Naive thymus-derived CD4-positive, alpha-beta T cell (primary cell): ENCODE measurements at places on chromosomes 1 and 21.

- no peak for DNase-seq
Observed at GRCh38 chr1:41889506-41890414, 29.0 kb downstream of the HIVEP3 start.

DNA sequence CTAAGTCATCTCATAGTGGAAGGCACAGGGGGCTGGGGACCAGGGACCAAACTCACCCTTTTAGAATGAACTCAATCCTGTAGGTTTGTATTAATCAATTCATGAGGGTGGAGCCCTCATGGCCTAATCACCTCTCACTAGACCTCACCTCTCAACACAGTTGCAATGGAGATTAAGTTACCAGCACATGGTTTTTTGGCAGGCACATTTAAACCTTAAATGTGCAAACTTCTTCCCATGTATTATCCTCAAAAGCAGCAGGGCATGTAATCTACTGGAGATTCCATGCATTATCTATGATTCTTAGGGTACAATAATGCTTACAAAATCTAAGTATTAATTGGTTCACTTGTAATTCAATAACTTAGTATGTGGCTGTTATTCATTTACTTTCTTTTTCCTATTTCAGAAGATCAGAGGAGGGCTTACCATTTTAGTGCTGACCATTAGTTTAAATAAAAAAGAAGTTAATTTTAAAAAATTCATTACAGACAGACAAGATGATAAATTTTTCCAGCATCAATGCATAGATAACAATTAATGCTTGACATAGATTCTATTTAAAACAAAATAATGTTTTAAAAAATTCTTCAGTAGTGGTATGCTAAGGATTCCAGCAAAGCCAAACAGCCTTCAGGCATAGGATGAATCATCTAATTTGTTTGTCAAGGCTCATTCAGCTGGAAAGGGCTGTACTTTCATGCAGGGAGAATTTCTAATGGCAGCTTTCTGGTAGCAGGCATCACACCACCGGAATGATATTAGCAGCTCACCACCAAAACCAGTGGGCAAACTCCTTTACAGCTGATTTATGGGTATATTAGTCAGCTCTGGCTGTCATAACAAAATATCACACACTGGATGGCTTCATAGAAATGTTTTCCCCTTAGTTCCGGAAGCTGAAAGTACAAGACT is 124.6 kb upstream of the ZNF648 start:
- DNase-seq = no peak

DNA sequence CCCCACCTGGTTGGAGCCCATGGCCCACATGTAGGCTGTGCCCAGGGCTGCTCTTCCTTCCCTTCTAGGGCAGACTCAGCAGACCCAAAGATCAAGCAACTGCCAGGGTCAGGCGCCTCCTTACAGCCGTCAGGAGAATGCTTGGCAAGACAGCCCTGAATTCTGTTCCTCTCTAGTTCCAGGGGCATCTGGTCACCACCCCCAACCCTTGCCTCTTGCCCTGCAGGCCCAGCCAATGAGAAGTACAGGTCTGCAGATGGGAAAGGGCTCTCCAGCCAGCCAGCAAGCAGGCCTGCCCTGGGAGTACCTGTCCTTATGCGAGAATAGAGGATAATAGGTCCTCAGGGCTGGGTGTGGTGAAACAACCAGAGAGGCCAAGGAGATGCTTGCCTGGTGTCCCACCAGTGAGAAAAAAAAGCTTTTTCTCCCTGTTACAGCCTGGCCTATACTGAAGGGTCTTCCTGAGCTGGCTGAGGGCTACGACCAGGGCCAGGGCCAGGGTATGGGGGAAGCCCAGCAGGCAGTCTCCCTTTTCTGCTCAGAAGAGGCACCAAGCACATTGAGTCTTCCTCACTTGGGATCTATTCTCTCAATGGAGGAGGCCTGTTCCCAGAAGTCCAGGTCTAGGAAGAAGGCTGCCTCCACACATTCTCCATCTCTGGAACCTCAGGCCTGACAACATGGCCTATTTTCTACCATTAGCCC is 31.4 kb downstream of the NAV1 start:
- DNase-seq = no peak

- no peak for DNase-seq
Observed at GRCh38 chr1:55272994-55273393, 57.8 kb upstream of the USP24 start.

GRCh38 chr1:86192417-86192816 is 35.8 kb upstream of the COL24A1 start:
- no peak for DNase-seq

- no peak for DNase-seq
Observed at GRCh38 chr21:32641710-32642698, 29.8 kb upstream of the CFAP298 start.

GRCh38 chr1:48858200-48858920 is 81.7 kb upstream of the BEND5 start:
- DNase-seq = no peak

GRCh38 chr21:17784180-17784598 is 35.0 kb downstream of the C21orf91 start:
- DNase-seq = no peak

DNA sequence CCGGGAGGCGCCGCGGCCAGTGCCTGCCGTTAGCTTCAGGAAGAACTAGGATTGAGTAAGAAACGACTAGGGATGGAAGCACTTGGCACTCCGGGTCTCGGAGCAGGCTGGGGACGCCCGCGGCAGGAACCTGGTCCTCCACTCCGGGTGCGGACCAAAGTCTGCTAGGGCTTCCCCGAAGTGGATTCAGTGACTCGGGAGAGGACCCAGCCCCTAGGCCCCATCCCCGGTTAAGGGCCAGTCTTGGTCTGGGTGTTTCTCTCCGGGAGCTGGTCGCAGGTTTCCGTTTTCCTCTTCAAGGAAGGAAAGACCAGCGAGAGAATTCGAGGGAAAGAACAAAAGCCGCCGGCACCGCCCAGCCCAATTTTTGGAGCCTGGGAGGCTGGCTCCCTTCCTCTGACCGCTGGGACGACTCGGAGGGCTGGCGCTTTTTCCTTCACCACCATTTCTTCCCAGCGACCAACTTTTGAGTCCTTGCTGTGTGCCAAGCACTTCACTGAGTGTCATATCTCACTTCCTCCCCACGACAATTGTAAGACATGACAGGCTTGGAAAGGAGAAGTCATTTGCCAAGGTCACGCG is 16.8 kb upstream of the STMN1 start:
- DNase-seq = no peak

- DNase-seq = no peak
Observed at GRCh38 chr1:169586067-169586394, 250 bp downstream of the F5 start.

DNA sequence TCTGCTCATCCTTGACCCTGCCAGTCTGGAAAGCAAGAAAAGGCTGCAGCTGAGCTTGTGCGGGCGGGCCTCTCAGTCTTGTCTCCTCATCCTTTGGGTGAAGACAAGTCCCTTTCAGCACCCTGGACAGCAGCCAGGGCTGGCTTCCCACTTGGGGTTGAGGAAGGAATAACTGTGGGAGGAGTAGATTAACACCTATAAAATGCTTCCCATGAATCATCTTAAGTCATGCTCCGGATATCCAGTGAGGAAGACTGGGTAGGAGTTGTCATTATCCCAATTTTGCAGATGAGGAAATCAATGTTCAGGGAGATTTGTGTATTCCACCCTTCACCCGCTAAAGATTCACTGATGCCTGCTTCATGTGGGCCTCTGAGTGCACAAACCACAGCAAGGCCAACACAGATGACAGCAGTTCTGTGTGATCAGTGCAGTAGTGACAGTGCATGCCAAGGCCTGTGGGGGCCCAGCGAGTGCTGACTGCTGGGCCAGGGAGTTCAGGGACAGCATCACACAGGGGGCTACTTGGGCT is 20.1 kb upstream of the COL16A1 start:
- DNase-seq = peak; percentile 38

- DNase-seq = no peak
Observed at GRCh38 chr1:50508040-50508586, 84.9 kb upstream of the DMRTA2 start.

- no peak for DNase-seq
Observed at GRCh38 chr1:203818399-203818798, 23.0 kb downstream of the ZBED6 start.

DNA sequence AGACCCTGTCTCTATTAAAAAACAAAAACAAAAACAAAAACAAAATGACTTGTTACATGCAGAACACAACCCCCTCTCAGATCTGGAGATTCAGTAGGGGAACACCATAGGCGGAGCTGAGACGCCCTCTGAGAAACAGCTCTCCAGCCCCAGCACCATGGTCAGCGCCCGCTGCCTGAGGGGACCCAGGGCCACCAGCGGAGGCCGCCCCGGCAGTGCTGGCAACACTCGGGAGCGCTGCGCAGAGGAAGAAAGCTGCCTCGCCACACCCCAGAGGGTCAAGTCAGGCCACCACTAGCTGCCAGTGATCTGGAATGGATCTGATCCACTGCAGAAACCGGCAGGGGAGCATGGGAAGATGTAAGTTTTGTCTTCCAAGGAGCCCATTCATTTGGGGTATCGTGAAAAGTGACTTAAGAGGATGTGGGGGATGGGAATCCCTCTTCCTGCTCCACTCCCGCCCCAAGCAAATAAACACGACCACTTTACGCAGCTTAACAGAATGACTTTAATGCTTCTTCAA is 3.1 kb downstream of the ACTA1 start:
- peak; percentile 27 for DNase-seq

GRCh38 chr21:37208056-37208721 is 58.9 kb downstream of the VPS26C start:
- DNase-seq = no peak

- no peak for DNase-seq
Observed at GRCh38 chr1:95067062-95067461, 5.7 kb downstream of the ALG14 start.

GRCh38 chr1:207051191-207051943 is at the start of gene YOD1:
TSS of gene YOD1 (minus strand) at chr1:207051208. CDS start at chr1:207051030, 178 bp downstream.
- no peak for DNase-seq

DNA sequence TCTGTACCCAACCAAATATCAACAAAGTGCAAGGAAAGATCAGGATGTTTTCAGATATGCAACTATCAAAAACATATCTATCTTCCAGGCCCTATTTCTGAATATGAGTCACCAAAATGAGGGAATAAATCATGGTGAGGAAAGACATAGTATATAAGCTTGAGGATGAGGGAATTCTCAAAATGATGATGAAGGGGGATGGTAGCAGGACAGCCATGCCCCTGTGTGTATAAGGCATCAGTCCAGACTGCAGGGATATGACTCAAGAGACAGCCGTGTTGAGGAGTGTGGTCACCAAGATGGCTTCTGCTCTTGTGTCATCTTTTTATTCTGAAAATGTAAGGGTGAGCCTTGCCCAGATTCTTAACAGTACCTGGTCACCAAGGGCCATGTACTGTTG is 4.4 kb upstream of the WDR64 start:
- DNase-seq = no peak

DNA sequence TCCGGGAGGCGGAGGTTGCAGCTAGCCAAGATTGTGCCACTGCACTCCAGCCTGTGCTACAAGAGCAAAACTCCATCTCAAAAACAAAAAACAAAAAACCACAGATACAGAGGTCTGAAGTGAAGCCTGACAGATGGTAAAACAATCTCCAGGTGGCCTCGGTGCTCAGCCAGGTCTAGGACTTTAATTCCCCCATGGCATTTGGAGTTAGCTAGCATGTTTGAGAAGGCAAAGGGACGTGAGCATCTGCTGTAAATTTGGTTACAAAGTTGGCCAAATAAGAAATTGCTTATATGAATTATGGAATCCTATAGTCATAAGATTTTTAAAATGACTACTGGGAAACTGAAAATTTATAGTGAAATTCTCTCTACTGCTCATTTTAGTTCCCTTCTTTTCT is 98.3 kb upstream of the FMN2 start:
- no peak for DNase-seq

DNA sequence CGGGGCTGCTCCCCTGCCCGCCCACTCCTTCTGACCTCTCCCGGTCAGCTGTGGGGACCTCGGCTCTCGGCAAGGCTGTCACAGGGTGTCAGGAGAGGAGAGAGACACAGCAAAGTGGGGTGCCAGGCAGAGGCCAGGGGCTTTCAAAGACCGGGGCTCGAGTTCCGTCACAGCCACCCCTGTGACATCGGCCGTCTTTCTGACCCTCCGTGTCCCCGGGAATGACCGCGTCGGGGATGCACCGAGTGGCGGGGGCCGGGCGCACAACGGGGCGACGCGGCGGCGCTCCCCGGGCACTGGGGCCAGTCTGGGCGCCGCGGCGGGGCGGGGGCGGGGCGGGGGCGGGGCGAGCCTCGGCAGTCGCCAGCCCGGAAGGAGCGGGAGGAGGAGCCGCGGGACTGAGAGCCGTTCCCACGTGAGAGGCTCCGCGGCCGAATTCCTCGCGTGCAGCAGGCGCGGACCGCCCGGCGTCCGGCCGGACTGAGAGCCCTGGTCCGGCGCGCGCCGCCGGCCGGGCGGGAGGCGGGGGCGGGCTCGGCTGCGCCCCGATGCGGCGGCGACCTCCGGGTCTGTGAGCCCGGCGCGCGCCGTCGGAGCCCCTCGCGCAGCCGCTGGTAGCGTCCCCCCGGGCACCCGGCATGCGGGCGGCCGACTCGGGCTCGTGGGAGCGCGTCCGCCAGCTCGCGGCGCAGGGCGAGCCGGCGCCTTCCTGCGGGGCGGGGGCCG is 229.7 kb upstream of the TMEM51 start:
- no peak for DNase-seq

- DNase-seq = no peak
Observed at GRCh38 chr21:42218836-42219605, at the start of gene ABCG1. TSS of gene ABCG1 (plus strand) at chr21:42219140. CDS start at chr21:42219263, 123 bp downstream.

DNA sequence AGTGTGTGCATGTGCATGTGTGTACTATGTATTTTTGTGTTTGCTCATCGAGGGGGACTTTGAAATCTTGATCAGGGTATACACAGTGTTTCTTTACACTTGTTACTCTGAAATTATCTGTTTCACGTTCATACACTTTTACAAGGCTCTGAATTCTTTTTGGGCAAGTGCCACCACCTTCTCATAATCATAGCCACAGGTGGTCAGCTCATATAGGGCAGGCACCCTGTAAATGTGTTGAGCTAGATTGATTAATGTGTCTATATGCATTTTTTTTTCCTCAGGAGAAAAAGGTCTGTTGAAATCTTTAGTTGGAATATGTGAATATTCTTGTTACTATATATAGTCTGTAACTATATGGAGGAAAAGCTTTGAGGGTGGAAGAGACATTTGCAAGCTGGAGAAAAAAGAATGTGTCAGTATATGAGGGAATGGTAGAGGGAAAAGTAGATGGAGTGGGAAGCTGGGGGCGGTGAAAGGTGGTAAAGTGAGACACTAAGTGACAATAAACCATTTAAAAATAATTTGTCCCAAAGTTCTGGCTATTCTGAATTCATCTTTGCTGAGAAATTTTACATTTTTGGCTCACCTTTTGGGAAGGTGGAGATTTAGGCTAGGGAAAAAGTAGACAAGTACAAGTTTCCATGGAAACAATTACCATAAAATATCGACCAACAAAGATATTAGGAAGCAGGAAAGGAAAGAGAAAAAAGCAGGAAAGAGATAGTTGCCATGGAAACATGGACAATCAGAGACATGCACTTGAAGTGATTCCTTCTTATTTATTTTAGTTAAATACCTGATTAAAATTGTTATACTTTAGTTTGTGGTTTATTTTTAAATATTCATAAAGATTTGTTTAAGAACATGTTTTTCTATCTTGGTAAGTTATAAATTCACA is 277.5 kb downstream of the PDE4B start:
- no peak for DNase-seq

DNA sequence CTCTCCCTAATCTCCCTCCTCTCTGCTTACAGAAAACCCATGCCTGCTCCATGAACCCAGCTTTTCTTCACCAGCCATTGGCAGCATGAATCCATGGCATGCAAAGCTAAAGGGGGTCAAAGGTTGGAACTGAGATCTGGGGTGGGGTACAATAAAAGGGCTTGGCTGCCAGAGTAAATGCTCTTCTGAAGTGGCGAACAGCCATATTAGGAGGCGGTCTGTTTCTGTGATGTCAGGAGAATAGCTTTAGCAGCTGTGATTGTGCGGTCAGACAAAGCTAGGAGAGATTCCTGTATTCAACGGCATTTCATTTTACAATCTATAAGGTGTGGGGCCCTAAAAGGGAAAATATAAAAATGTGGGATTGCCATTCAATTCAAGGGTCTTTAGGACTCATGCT is 71.7 kb upstream of the TMPRSS2 start:
- DNase-seq = no peak
